ENCODE measurements at places on chromosomes 7 and 10. TPM values are rescaled to one million over a fixed set of nuclear protein-coding genes. Genes with fewer than 3 reads are reported as not detected.

The HDAC9 gene
- total RNA-seq: 0.73 TPM

The RASSF4 gene
- 0.88 TPM for total RNA-seq

The FAM25C gene
- not detected for total RNA-seq

The TEX47 gene
- total RNA-seq: not detected

The DENND2A gene
- total RNA-seq: not detected

The CLEC5A gene
- total RNA-seq: not detected

The TMEM139 gene
- total RNA-seq: 0.20 TPM

DNA sequence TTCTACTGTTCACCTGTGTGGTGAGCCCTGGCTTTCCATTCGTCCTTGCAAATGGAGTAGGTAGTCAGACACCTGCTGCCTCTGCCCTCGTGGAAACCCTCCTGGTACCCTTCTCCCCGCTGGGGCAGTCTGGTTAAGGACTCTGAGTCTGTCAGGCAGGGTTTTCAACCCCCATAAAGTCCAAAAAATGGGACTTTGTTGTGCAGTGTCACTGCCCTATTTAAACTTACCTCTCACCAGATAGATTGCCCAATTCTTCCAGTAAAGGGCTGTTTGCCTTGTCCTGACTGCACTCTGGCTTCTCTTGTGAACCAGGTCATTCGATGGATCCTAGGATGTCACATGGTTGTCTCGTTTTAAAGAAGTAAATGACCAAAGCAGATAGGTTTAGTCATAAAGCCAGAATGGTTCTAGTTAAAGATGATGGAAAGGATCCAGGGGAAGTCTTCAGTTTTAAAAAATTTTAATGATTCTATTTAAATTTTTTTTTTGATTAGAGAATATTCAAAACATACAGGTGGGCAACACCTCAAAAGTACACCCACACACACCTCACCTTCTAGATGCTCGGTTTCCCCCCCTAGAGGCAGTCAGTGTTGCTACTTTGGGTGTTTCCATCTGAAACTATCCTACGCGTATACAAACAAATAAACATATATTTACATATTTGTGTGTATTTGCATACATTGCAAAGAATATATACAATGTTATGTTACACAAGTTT is 22.0 kb downstream of the TMEM176B start:
- no peak for DNase-seq

GRCh38 chr10:102347236-102347828 is 48.2 kb upstream of the NFKB2 start:
- DNase-seq: no peak

DNA sequence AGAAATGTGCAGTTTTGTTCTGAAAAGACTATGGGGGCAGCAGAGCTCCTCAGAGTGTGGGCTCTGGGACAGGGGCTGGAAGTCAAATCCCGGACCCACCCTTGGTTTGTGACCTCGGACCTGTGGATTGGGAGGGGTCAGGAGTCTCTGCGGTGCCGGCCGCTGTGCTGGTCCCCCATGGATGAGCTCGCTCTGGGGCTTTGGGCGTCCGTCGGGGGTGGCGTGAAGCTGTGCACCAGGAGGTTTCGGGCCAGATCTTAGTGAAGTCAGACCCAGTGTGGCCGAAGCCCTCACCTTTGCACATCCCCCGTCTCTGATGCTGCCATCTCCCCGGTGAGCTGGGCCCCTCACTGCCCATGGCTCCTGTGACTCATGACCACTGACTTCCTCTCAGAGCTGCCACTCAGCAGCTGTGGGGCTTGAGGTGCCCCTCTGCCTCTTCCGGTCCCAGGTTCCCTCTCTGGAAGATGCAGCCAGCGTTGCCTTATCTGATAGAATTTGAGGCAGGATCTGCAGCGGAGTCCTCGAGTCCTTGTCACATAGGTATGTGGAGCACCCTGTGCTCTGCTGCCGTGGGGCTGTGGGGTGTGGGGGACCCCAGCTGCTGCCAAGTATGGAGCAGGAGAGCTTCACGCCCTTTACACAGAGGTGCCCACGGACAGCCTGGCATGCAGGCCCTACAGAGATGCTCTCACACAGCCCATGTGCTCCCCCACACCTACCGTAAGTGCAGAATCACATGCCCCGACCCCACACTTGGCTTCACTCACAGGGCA is 11.4 kb upstream of the SCART1 start:
- DNase-seq: peak; percentile 61

DNA sequence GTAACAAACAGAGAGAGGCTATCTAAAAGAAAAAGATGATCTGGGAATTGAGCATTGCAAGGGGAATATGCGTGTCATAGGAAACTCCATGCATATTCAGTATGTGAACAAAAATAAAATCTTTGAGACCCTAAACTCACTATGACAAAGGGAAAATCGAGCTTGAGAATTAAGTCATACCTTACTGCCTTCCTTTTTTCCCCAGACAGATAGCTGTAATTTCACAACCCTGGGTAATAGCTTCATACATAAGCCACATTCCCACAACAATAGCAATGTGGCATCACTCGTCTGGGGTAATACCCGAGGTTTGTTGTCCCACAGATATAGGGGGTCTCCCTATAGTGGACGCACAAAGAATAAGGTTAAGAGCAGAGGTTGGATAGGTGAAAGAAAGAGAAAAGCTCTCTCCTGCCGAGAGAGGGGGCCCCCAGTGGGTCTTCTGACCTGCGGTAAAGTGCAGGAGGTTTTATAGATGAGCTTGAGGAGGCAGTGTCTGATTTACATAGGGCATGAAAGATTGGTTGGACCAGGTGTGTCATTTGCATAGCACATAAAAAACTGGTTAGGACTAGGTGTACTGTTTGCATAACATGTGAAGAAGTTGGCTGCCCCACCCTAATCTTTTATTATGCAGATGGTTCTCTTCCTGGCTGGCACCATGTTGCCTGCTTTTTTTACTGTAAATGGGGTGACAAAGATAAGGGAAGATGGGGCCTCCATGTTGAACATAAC is 11.6 kb downstream of the CYP3A43 start:
- no peak for DNase-seq

GRCh38 chr7:105672801-105673200 is 91.5 kb upstream of the EFCAB10 start:
- no peak for DNase-seq

- no peak for DNase-seq
These were observed 183.7 kb upstream of the CDK1 start for GRCh38 chr10:60594476-60595051.

DNA sequence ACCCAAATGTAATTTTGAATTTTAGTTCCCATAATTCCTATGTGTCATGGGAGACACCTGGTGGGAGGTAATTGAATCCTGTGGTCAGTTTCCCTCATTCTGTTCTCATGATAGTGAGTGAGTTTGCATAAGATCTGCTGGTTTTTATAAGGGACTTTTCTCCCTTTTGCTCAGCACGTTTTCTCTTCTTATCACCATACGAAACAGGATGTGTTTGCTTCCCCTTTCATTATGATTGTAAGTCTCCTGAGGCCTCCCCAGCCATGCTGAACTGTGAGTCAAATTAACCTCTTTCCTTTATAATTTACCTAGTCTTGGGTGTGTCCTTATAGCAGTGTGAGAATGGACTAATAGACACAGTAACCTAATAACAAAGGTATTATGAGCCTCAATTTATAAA is 36.1 kb upstream of the ZNF736 start:
- DNase-seq: no peak

GRCh38 chr10:99421233-99421739 is 9.1 kb downstream of the GOT1 start:
- DNase-seq: no peak

GRCh38 chr7:138008019-138008587 is 6.2 kb upstream of the CREB3L2 start:
- no peak for DNase-seq

DNA sequence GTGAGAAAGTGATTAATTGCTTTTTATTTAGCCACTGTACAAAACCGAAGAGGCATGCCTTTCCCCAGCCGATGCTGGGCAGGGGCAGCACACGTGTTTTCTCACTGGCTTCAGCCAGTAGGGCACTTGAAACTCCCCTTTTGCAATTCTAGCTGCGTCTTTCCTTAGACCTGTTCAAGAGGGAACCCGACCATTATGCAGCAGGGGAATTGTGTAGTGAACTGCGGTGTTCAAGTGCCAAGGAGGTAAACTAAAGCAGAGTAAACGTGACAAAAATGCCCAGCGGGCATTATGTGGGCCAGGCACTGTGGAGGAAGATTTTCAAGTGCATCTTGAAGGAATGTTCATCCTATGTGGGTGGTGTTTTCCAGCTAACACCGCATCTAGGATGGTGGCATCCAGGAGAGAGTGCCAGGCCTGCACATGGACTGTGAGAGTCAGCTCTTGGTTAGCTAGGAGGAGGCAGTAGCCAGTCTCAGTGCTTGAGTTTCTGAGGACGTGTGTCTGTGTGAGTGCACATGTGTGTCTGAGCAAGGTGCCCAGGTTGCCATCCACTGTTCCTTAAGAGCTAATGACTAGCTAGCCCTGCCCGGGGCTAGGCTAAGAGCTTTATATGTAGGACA is 3.3 kb downstream of the WIPF3 start:
- DNase-seq: no peak

DNA sequence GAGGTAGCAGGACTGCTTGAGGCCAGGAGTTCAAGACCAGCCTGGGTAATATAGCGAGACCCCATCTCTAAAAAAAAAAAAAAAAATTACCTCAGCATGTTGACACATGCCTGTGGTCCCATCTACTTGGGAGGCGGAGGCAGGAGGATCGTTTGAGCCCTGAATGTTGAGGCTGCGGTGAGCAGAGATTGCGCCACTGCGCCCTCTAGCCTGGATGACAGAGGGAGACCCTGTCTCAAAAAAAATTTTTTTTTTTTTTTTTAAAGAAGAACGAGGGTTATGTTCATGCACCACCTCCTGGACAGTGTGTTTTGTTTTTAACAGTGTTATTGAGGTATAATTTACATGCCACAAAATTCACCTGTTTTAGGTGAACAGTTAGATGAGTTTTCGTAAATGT is 51.1 kb upstream of the SEPHS1 start:
- no peak for DNase-seq

GRCh38 chr7:29040579-29040925 is 82.4 kb upstream of the TRIL start:
- no peak for DNase-seq
